ENCODE measurements at places on chromosomes 6 and 20. TPM values are rescaled to one million over a fixed set of nuclear protein-coding genes. Genes with fewer than 3 reads are reported as not detected.

Gene BICRAL
- polyA plus RNA-seq = 1.6 TPM

Gene IER3
- 53.2 TPM for polyA plus RNA-seq

Gene FABP7
- not detected for polyA plus RNA-seq

Gene GJA10
- not detected for polyA plus RNA-seq

Gene MYLK4
- polyA plus RNA-seq = 0.04 TPM

Gene HLA-DRA
- 4,194 TPM for polyA plus RNA-seq

Gene ZNF165
- 0.08 TPM for polyA plus RNA-seq

Gene SMLR1
- not detected for polyA plus RNA-seq

GRCh38 chr6:20487669-20488375, 46.4 kb upstream of the CDKAL1 start:
- H3K27ac ChIP-seq = no peak overlapping the region
- H3K4me1 ChIP-seq = peaks cover 31% of the 10 kb centered on the region
- H3K27me3 ChIP-seq = no peaks in the 10 kb centered on the region
- peaks cover 47% of the 10 kb centered on the region for H3K36me3 ChIP-seq
- no peak for DNase-seq
- no peak overlapping the region for H3K4me3 ChIP-seq

DNA sequence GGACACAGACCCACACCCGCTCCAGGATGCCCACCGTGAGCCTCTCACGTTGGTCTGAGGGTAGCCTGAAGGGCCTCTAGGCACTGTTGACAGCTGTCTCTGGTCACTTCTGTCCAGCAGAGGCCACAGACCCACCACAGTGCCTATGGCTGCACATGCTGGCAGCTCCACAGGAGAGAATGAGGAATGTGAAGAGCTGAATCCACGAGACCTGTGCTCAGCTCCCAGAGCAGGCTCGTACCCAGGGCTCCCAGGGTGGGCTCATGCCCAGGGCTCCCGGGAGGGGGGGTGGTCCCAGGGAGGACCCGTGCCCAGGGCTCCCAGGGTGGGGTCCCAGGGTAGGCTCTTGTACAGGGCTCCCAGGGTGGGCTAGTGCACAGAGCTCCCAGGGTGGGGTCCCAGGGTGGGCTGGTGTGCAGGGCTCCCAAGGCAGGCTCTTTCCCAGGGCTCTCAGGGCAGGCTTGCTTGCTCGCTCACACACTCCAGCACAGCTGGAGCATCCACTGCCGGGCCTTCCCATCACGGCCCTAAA, 201.0 kb downstream of the SYNDIG1 start:
- no peak overlapping the region for H3K27ac ChIP-seq
- DNase-seq = no peak
- no peaks in the 10 kb centered on the region for H3K27me3 ChIP-seq
- no peaks in the 10 kb centered on the region for H3K36me3 ChIP-seq
- H3K4me3 ChIP-seq = no peak overlapping the region
- no peaks in the 10 kb centered on the region for H3K4me1 ChIP-seq

DNA sequence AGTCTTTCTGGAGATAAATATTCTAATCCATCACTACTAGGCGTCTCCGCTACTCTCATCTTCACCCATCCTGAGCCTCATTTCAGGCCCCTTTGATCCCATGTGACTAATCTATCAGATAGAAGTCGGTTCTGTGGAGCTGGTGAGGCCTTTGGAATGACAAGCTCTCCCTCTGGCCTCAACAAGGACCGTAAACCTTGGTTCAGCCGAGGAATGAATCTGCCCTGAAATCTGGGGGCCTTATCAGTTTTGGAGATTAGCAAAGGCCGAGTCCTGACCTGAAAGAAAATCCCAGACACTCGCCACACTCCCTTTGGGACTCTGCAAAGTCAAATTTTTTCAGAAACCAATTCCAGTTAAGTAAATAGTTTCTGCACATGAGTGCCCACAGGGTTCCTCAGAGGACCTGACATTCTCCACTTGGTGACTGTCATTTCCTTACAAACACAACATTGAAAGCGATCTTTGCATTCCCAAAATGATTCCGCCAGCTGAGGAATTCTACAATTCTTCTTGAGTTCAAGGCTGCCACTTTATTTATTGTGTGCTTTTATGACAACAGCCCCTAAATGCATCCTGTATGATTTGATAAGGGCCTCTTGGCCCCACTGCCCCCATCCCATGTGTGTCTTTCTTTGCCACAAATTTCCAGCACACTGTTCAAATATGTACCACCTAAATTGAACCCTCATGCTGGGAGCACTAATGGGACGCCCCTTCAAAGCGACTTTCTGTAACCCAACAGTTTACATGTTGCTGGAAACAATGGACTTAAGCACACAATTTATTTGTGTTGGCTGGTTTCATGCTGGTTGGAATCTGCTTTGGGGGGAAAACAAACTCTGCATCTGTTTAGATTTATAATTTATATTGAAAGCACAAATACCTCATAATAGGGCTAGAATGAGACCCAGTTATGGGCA, 10.0 kb upstream of the RIPOR3 start:
- H3K27ac ChIP-seq = no peak overlapping the region
- H3K4me3 ChIP-seq = no peak overlapping the region
- DNase-seq = no peak
- no peaks in the 10 kb centered on the region for H3K4me1 ChIP-seq
- H3K27me3 ChIP-seq = peaks cover 3% of the 10 kb centered on the region

DNA sequence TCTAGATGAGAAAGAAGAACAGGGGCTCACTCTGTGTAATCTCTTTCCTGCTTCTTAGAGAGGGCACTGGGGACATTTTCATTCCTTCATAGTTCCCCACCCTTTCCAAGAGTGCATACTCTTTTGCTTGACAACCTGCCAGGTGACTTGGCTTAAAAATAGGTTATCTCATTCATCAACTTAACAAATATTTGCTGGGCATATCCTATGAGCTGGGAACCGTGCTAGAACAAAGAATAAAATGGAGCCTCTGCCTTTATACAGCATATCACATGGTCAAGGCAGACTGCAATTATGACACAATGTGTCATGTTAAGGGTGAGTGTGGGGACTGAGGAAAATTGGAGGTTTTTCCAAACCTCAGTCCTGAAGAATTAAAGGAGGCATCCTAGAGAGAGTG, 209.8 kb upstream of the FOXA2 start:
- H3K4me3 ChIP-seq = no peak overlapping the region
- no peak overlapping the region for H3K27ac ChIP-seq
- H3K27me3 ChIP-seq = no peaks in the 10 kb centered on the region
- no peaks in the 10 kb centered on the region for H3K4me1 ChIP-seq
- no peaks in the 10 kb centered on the region for H3K36me3 ChIP-seq

DNA sequence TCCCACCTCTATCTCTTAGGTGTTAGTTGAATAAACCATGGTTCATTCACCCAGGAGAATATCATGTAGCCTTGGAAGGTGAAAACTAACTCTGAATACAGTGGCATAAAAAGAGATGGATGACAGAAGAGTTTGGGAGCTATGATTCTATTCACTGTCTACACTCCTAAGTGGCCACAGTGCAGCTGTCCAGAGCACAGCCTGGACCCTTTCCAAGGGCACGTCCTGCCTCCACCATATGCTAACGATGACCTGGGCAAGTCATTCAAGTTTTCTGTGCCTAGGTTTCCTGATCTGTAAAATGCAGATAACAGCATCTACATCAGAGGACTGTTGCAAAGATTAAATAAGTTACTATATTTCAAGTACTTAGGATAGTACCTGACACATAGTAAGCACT, 314.1 kb downstream of the PTPRT start:
- H3K27ac ChIP-seq = no peak overlapping the region
- H3K4me1 ChIP-seq = no peaks in the 10 kb centered on the region

DNA sequence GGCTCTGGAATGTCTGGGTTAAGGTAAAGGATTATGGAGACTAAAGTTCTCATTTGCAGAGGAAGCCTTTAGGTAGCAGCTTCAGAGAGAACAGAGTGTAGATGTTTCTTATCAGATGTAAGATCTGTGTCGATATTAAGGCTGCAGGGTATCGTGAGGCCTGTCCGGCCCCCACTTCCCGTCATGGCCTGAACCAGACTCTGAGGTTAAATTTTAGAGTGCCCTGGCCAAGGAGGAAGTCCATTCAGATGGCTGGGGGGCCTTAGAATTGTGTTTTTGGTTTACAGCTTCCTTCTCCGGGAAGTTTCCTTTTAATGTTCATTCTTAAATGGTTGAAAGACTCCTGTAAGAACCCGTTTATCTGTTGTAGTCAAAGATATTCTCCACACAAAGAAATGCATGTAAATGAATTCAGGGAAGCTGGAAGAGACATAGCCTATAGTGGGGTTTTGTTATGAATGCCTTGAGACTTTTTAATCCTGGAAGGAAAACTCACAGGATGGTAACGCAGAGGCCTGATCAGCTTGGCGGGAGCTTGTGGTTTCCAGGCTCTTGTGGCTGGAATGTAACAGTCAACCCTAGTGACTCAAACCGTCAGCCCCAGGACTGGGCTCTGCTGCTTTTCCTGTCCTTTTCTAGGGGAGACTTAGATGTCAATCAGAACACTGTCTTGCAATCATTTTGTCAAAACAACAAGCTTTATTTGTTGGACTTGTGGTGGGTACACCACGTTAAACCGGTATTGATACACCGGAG, 34.7 kb downstream of the KIF25 start:
- no peak for DNase-seq
- no peak overlapping the region for H3K4me3 ChIP-seq
- H3K4me1 ChIP-seq = no peaks in the 10 kb centered on the region
- peaks cover 3% of the 10 kb centered on the region for H3K27me3 ChIP-seq

GRCh38 chr6:37221585-37222124, 35.9 kb upstream of the TBC1D22B start:
- peaks cover 43% of the 10 kb centered on the region for H3K4me1 ChIP-seq
- H3K36me3 ChIP-seq = no peaks in the 10 kb centered on the region
- no peak for DNase-seq
- H3K4me3 ChIP-seq = peak overlapping the region; percentile 84
- peak overlapping the region; percentile 7 for H3K27ac ChIP-seq

DNA sequence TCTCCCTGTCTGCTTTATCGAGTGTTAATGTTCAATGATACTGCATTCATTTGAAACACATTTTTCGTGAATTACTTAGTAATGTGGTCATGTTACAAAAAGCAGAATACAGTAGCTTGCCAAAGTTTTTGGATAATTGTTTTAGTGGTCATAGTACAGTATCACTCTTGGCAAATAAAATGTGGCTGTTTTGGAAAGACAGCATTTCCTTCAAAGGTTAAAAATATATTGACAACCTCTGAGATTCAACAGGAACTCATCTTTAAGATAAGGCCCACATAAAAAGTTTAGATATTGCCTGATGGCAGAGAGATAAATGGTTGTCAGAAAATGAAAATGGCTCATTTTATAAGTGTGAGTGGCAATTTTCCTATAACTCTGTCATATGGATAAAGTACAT, 297.7 kb upstream of the MAN1A1 start:
- peaks cover 7% of the 10 kb centered on the region for H3K4me1 ChIP-seq
- no peak for DNase-seq
- H3K27ac ChIP-seq = no peak overlapping the region
- H3K36me3 ChIP-seq = no peaks in the 10 kb centered on the region
- no peaks in the 10 kb centered on the region for H3K27me3 ChIP-seq

DNA sequence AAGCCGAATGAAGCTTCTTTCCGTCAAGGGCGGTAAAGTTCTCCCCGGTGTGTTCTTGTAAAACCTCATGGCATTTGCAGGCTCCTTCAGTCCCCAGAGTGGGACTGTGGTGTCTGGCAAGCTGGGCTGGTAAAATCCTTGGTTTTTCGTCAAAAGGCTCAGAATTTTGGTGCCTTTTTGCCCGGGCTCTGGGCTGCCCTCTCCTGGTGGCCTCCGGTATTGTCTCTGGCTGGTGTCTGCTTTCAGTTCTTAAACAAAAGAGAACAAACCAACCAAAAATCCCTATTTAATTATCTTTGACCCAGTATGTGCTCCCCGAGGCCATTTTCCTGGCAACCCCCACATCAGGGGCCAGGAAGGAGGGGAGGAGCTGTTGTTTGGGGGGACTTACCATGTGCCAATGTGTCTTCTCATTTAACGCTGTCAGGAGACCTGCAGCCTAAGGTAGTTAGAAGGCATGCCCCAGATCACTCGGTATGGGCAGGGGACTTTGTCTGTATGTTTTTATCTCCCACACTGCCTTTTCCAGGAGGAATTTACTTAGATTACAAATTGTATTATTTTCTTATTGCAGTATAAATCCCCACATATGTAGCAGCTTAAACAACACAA, 11.1 kb downstream of the CDH4 start:
- no peaks in the 10 kb centered on the region for H3K36me3 ChIP-seq
- no peak overlapping the region for H3K4me3 ChIP-seq
- peak; percentile 1 for DNase-seq
- no peaks in the 10 kb centered on the region for H3K27me3 ChIP-seq

GRCh38 chr6:42796171-42796570, 14.3 kb downstream of the BICRAL start:
- no peaks in the 10 kb centered on the region for H3K27me3 ChIP-seq
- H3K4me3 ChIP-seq = no peak overlapping the region
- H3K27ac ChIP-seq = no peak overlapping the region
- DNase-seq = no peak
- H3K36me3 ChIP-seq = no peaks in the 10 kb centered on the region
- no peaks in the 10 kb centered on the region for H3K4me1 ChIP-seq

- H3K4me1 ChIP-seq = no peaks in the 10 kb centered on the region
- H3K27me3 ChIP-seq = no peaks in the 10 kb centered on the region
- DNase-seq = no peak
- no peaks in the 10 kb centered on the region for H3K36me3 ChIP-seq
Observed at GRCh38 chr6:79718509-79719247, 87.5 kb downstream of the SH3BGRL2 start.

- no peaks in the 10 kb centered on the region for H3K27me3 ChIP-seq
- no peak overlapping the region for H3K27ac ChIP-seq
- H3K4me3 ChIP-seq = no peak overlapping the region
- DNase-seq = no peak
Observed at GRCh38 chr6:95087394-95088097, 489.8 kb upstream of the MANEA start.

- H3K4me1 ChIP-seq = no peaks in the 10 kb centered on the region
- H3K27ac ChIP-seq = no peak overlapping the region
- H3K4me3 ChIP-seq = no peak overlapping the region
- H3K36me3 ChIP-seq = no peaks in the 10 kb centered on the region
Observed at GRCh38 chr6:97305414-97306066, 22.5 kb upstream of the MMS22L start.

DNA sequence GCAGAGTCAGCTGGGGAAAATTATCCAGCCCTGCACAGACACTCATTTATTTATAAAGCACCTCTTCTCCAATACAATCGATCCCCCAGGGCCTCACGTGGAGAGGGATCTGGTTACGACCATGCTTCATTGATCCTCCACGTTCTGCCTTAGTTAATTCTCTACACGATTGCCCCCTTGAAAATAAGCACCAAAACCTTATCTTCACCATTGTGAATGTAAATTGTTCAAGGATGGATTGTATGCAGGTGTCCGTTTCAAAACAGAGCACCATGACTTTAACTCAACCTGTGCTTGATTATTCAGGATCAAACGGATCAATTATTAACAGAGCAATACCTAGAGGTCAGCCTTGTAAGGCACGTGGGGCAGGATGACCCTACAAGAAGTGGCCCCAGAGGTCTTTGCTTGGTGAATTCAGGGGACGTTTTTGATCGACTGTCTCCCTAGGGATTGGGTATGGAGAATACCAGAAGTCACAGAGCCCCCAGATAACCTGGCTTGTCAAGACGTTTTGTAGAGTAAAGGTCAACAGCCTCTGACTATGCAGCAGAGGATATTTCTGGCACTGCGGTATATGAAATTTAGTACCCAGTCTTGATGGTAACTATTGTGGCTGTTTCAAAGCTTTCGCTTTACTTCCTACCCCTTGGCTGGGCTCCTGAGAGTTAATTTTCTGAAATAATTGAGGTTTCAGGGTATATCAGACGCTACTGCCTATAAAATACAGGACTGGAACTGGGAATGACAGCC, 112.1 kb downstream of the NFATC2 start:
- no peaks in the 10 kb centered on the region for H3K36me3 ChIP-seq
- no peak overlapping the region for H3K4me3 ChIP-seq
- peaks cover 9% of the 10 kb centered on the region for H3K4me1 ChIP-seq
- H3K27ac ChIP-seq = no peak overlapping the region
- no peaks in the 10 kb centered on the region for H3K27me3 ChIP-seq
